ENCODE measurements at places on chromosomes 12 and 14.
A peak's percentile ranks its signal among the peaks of the same experiment; 100 is the strongest.

GRCh38 chr12:111408116-111408440, 2.4 kb downstream of the SH2B3 start:
- no peak for DNase-seq

GRCh38 chr12:62758216-62758615, 176.7 kb downstream of the PPM1H start:
- DNase-seq, result peak; percentile 80

DNA sequence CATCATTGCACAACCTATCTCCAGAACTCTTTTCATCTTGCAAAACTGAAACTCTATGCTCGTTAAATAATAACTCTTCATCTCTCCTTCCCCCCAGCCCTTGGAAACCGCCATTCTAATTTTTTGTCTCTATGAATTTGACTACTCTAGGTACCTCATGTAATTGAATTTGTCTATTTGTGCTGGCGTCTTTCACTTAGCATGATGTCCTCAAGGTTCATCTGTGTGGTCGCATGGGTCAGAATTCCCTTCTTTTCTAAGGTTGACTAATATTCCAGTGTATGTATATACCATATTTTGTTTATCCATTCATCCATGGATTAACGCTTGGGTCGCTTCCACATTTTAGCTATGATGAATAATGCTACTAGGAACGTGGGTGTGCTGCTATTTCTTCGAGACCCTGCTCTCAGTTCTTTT, 80.1 kb downstream of the PLXNC1 start:
- DNase-seq, result no peak

DNA sequence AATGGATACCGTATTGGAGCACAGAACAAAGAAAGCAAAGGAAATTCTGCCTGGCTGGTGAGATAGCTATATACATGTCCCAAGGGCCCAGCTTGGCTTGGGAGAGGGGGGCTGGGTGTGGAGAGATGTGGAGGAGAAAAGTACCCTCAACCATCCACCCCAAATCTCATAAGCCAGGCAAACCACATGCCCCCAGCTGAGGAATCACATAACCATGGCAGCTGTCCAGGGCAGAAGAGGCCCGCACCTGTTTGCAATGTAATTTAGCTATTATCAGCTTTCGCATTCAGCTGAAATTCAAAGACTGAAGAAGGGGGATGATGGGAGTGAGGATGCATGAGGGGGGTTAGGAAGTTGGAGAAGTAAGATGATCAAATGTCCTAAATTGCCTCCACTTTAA, 196.1 kb downstream of the TBX5 start:
- no peak for DNase-seq

- DNase-seq, result no peak
Observed at GRCh38 chr12:25677232-25677937, 124.3 kb upstream of the LMNTD1 start.

DNA sequence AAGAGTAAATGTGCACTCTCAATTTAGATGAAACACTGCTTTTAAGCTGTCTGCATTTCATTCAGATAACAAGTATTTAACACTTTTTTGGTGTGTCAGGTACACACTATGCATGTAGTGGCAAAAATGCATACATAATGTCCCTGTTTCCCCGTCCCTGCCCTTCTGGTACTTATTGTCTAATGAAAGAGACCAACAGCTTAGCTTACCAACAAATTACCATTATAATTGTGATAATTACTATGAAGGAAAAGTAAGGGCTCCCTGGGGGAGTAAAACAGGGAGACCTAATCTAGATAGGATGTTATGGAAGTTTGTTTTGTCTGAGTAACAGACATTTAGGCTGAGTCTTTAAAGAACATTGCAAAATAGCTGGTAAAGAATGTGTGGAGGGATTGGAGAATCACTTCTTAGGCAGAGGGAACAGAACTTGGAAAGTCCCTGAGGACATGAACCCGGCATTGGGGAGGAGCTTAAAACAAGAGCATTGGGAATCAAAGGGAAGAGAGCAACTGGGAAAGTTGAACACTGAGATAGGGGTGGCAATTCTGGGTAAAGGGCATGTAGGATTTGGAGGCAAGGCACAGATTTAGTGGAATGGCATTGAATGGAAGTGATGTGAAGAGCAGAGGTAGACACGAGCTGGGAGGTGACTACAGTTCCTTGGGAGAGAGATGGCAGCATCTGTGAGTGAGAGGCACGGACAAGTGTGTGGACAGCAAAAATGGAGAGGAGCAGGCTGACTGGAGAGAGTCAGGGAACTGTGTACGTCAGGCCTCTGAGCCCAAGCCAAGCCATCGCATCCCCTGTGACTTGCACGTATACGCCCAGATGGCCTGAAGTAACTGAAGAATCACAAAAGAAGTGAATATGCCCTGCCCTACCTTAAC, 181.6 kb downstream of the GRIP1 start:
- peak; percentile 10 for DNase-seq

DNA sequence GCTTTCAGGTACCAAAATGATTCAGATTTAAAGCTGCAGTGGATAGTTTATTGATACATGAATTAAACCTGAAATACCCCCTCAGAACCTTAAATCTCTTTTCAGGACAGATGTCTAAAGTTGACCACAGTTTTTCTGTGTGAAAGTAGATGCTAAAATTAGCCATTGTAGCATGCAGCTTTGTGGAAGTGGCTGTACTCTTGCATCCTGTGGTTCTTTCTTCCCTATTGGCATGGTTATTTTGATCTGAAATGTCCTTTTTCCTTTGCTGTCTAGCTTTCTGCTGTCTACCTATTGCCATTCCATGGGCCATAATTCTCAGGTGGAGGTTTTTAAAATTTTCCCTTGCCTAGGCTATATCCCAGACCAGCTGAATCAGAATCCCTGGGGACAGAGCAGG, 455.6 kb downstream of the ZFP36L1 start:
- no peak for DNase-seq

DNA sequence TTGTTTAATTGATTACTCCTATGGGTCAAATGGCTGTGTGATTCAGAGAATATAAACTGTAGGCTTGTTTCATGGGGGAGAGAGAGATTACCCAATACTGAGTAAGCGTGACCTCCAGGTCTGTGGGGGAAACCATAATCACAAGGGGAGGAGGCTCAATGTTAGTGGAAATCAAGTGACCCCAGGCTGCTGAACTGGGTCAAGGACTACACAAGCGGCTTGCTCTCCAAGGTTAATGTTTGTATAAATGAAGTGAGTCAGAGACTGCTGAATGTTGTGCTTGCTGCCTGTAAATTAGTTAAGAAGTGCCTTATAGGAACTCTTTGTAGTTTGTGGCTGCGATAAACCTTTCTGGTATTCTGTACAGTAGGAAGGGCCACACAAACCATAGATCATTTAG, 479.7 kb downstream of the AACS start:
- DNase-seq, result no peak
